ENCODE measurements at places on chromosomes 5 and 9.

DNA sequence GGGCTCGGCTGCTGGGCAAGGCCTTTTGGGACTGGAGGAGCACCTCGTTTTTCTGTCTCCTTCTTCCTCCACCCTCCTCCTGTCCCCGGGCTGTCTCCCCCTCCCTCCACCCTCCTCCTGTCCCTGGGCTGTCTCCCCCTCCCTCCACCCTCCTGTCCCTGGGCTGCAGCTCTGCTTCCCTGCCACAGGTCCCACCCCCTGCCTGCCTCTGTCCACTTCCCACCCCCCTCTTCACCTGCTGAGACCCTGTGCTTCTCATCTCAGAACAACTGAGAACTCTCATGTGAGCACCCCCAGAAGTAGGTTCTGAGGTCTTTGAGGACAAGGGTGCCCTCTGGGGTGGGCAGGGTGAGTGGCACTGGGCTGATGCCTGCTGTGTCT lies 5.8 kb upstream of the TOR4A start:
- no peak overlapping the region for H3K27ac ChIP-seq
- no peak overlapping the region for H3K4me3 ChIP-seq
- DNase-seq: no peak
- peaks cover 16% of the 10 kb centered on the region for H3K36me3 ChIP-seq
- H3K27me3 ChIP-seq: no peaks in the 10 kb centered on the region

DNA sequence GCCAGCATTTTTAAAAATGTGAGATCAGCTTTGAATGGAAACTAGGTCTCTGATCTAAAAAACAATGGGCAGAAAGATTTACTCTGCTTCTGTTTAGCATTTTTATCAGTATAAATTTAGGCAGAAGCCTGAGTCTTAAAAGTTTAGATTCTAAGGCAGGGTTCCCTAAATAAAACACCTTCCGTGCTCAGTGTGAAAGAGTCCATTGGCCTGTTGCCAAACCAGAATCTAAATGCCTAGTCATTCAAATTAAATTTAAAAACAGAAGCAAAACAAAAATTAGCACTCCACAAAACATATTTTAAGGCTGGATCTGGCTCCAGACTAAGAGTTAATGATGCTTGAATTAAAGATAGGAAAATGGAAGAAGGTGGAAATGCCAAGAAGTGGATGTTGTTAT lies 4.5 kb downstream of the TYRP1 start:
- peaks cover 10% of the 10 kb centered on the region for H3K4me1 ChIP-seq
- H3K27me3 ChIP-seq: no peaks in the 10 kb centered on the region
- no peaks in the 10 kb centered on the region for H3K36me3 ChIP-seq
- no peak for DNase-seq

DNA sequence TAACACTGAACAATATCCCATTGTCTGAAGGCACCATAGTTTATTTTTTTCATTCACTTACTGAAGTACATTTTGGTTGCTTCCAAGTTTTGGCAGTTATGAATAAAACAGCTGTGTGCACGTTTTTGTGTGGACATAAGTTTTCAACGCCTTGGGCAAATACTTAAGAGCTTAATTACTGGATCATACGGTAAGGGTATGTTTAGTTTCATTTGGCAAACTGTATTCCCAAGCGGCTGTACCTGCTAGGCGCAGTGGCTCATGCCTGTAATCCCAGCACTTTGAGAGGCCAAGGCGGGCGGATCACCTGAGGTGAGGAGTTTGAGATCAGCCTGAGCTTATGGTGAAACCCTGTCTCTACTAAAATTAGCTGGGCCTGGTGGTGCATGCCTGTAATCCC lies 63.7 kb upstream of the FAM120A start:
- H3K36me3 ChIP-seq: no peaks in the 10 kb centered on the region
- no peak overlapping the region for H3K27ac ChIP-seq
- H3K27me3 ChIP-seq: no peaks in the 10 kb centered on the region
- DNase-seq: no peak
- no peak overlapping the region for H3K4me3 ChIP-seq

- H3K36me3 ChIP-seq: no peaks in the 10 kb centered on the region
- no peak overlapping the region for H3K27ac ChIP-seq
- no peaks in the 10 kb centered on the region for H3K27me3 ChIP-seq
- H3K4me3 ChIP-seq: no peak overlapping the region
- DNase-seq: no peak
- H3K4me1 ChIP-seq: peaks cover 7% of the 10 kb centered on the region
Observed at GRCh38 chr5:77882670-77883257, 106.6 kb upstream of the TBCA start.

DNA sequence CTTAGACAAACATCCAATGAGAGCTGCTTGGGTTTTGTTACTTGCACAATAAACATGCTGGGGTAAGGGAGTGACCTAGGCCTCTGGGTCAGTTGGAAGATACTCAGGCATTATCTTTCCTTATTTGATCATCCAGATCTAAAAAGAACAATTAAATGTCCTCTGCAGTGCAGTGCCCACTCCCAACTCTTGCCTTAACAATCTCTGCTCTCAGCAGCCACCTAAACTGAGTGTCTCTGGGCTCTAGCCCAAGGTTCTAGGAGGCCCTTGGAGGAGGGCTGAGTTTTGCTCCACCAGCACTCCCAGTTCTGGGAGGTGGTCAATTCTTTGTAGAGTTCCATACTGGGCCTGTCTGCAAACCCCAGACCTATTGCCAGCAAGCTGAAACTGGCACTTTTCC lies 1.8 kb downstream of the MCIDAS start:
- H3K27ac ChIP-seq: no peak overlapping the region
- H3K27me3 ChIP-seq: peaks cover 43% of the 10 kb centered on the region
- peaks cover 40% of the 10 kb centered on the region for H3K4me1 ChIP-seq
- H3K4me3 ChIP-seq: no peak overlapping the region
- DNase-seq: no peak

- H3K4me1 ChIP-seq: peaks cover 28% of the 10 kb centered on the region
- no peak overlapping the region for H3K27ac ChIP-seq
- no peak for DNase-seq
- no peaks in the 10 kb centered on the region for H3K27me3 ChIP-seq
Observed at GRCh38 chr9:91307279-91307678, 54.4 kb downstream of the AUH start.

GRCh38 chr5:96016216-96016615 lies 54.6 kb upstream of the ELL2 start:
- no peaks in the 10 kb centered on the region for H3K27me3 ChIP-seq
- no peak for DNase-seq
- no peaks in the 10 kb centered on the region for H3K4me1 ChIP-seq
- no peaks in the 10 kb centered on the region for H3K36me3 ChIP-seq
- no peak overlapping the region for H3K27ac ChIP-seq
- no peak overlapping the region for H3K4me3 ChIP-seq

GRCh38 chr5:122156724-122157325 lies 27.5 kb downstream of the ZNF474 start:
- no peaks in the 10 kb centered on the region for H3K27me3 ChIP-seq
- H3K36me3 ChIP-seq: no peaks in the 10 kb centered on the region
- no peak for DNase-seq

- peaks cover 35% of the 10 kb centered on the region for H3K4me1 ChIP-seq
- no peaks in the 10 kb centered on the region for H3K36me3 ChIP-seq
- H3K4me3 ChIP-seq: no peak overlapping the region
- no peak overlapping the region for H3K27ac ChIP-seq
- no peaks in the 10 kb centered on the region for H3K27me3 ChIP-seq
- DNase-seq: no peak
Observed at GRCh38 chr9:128216781-128217553, 13.8 kb downstream of the DNM1 start.

DNA sequence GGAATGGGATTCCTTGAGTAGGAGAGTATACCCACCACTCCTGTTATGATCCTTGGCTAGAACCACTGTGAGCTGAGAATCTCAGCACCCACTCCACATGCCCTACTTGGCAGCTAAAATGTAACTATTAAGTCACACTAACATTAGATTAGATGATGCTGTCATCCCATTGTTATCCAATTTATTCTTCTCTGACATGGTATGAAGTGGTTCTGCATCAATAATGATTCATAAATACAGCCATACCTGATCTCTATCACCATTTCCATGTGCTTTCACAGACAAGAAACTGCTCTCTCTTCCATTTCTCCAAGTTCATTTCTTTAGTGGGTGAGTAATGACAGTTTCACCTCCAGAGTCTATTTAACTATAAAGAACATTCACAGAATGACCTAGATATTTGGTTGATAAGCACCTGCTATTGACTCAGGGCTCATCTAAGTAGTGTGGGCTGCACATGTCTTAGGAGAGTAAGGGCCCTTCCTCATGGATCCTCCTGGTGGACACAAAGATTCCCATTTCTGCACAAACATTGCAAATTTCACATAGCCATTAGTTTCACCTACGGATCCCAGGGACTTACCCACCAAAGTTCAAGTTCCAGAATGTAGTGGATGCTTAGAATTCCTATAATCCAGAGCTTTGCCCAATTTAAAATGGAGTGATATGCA lies 187.9 kb downstream of the EBF1 start:
- no peaks in the 10 kb centered on the region for H3K36me3 ChIP-seq
- no peak for DNase-seq
- no peak overlapping the region for H3K4me3 ChIP-seq
- H3K27ac ChIP-seq: no peak overlapping the region

DNA sequence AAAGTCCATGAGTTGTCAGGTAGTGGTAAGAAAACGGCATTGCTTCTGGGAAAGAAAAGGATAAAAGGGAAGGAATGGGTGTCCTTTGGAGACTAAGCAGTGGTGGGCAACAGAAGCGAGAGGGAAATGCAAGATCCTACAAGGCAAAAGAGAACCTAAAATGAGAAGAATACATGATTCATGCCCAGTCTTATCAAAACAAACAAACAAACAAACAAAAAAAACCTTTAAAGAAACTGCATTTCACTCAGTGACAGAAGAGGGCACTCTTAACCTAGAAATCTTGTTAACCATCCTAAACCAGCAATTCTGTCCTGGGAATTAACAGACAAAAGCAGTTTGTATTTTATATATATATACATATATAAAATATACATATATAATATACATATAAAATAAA lies 88.5 kb downstream of the SUSD1 start:
- no peaks in the 10 kb centered on the region for H3K36me3 ChIP-seq
- no peak for DNase-seq
- peak overlapping the region; percentile 22 for H3K27ac ChIP-seq
- no peak overlapping the region for H3K4me3 ChIP-seq
- no peaks in the 10 kb centered on the region for H3K27me3 ChIP-seq

DNA sequence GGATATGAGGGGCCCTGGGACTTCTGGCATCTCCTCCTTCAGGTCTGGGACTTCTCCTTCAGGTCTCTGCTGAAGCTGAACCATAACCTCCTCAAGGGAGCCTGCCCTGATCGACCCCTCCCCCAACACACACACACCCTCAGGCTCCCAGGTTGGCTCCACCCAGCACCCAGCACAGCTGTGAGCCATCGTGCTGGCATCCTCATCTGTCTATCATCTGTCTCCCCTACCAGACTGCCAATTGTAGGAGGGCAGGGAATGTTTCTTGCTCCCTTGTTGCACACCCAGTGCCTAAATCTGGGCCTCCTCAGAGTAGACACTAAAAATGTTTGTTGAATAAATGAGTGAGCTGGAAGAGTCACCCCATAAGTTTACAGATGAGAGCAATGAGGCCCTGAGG lies 71.4 kb downstream of the LRSAM1 start:
- peaks cover 83% of the 10 kb centered on the region for H3K4me1 ChIP-seq
- H3K27me3 ChIP-seq: no peaks in the 10 kb centered on the region
- H3K4me3 ChIP-seq: no peak overlapping the region
- H3K36me3 ChIP-seq: peaks cover 48% of the 10 kb centered on the region

- H3K27ac ChIP-seq: no peak overlapping the region
- H3K4me3 ChIP-seq: no peak overlapping the region
- DNase-seq: no peak
- no peaks in the 10 kb centered on the region for H3K27me3 ChIP-seq
- no peaks in the 10 kb centered on the region for H3K4me1 ChIP-seq
Observed at GRCh38 chr5:172543484-172544298, 89.4 kb upstream of the SH3PXD2B start.

DNA sequence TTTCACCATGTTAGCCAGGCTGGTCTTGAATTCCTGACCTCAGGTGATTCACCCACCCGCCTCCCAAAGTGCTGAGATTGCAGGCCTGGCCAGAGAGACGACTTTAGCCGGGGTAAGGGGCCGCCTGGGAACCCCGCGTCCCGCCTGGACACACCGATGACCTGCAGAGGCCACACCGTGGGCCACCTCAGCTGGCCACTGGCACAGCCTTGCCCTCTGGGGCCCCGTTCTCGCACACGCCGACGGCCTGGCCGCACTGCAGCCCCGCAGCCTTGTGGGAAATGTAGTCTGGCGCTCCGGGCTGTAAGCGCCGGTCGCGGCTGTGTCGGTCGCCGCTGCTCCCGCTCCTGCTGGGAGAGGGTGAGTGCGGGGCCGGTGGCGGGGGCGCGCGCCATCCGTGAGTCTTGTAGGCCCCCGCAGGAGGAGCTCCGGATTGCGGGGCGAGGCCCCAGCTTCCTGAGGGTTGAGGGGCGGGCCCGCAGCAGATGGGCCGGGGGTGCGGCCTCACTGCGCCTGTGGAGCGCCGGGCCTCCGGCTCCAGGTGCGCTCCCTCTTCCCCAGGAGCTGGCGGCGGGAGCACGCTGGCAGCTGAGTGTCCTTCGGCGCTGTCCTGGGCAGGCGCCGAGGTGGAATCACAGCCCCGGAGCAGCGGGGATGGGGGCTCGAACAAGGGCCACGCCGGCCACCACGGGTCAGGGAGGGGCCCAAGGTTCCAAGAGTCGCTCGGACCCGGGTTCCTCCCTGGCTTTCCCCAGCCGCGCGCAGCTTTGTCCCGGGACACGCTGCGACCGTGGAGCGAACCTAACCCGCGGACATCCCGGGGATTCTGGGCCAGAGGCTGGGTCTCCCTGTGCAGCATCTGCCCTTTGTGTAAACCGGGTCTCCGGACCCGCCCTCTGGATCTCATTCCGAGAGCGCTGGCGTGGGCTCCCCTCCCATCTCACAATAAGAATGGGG lies at the start of gene ZFP2:
ZFP2 (plus strand) TSS at position 299 of the 957 bp plus-strand sequence. CDS start 35,401 bp downstream, outside the sequence.
- peak within 1 kb of the TSS; percentile 78 for H3K4me3 ChIP-seq
- no peaks in the 10 kb centered on the region for H3K36me3 ChIP-seq
- no peak for DNase-seq
- no peaks in the 10 kb centered on the region for H3K27me3 ChIP-seq
- peak within 1 kb of the TSS; percentile 76 for H3K27ac ChIP-seq

- no peak overlapping the region for H3K4me3 ChIP-seq
- no peak for DNase-seq
- H3K4me1 ChIP-seq: no peaks in the 10 kb centered on the region
- H3K27ac ChIP-seq: peak overlapping the region; percentile 72
Observed at GRCh38 chr5:77379558-77380061, 112.5 kb downstream of the WDR41 start.

DNA sequence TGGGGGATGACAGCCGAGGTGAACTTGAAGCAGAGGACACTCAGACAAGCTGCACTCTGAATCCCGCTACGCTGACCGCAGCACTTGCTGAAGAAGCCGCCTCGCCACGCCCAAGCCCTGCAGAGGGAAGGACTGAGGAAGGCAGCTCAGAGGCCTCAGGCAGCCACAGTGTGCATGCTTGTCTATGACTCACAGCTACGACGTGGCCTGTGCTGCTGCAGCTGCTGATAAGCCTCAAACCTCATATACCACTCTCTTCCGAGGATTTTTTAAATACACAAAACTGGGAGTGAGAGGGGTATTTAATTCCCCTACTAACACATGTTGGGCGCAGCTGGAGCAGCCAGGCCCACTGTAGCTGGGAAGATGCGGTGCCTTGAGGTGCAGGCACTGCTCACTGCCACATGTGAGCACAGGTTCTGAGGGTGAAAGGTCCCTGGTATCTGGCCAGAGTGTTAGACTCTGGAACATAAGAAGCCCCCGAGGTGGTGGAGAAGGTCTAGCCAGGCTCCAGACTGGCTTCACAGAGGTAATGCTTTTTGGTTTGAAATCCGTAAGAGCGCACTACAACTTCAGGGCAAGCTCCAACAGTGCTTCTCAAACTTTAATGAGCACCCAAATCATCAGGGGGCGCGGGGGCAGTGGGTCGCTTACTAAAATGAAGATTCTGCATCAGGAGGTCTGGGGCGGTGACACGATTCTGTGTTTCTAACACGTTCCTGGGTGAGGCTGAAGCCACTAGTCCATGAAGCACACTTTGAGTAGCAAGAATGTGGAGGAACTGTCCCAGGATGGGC lies 196.8 kb downstream of the AUH start:
- H3K36me3 ChIP-seq: no peaks in the 10 kb centered on the region
- H3K27ac ChIP-seq: peak overlapping the region; percentile 7
- DNase-seq: peak; percentile 32
- peaks cover 12% of the 10 kb centered on the region for H3K4me1 ChIP-seq

Measured in esophagus squamous epithelium (tissue), 5 donors.